ENCODE measurements at places on chromosomes 13 and 19.

DNA sequence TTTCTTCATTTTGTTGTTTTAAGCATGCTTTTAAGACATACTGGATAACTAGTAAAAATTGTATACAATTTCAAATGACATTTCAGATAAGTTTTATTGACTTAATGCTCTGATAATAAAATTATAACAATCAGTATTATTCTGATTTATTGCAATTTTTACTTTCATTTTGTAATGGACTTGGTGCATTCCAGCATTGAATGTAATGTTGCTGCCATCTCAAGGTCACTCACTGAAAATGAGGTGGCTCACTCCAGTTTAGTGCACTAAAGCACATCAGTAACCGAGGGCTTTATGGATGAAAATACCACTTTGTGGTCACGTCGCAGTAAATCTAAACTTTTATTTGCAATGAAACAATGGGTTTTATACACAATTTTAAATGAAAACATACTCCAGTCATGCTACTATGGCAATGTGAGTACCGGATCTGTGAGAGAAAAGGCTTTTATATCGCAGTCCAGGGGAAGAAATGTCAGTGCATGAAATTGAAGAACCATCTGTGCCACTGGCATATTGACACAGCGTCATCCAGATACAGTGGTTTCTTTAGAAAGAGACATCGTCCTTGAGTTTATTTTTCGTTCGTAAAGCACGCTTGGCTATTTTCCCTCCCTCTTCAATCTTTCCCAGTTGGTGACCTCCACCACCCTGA is 20.7 kb upstream of the ZNF507 start:
- no peak for DNase-seq

GRCh38 chr13:39531646-39532045 is 71.3 kb downstream of the LHFPL6 start:
- no peak for DNase-seq

GRCh38 chr19:30407068-30407709 is 35.0 kb downstream of the ZNF536 start:
- DNase-seq, result no peak

DNA sequence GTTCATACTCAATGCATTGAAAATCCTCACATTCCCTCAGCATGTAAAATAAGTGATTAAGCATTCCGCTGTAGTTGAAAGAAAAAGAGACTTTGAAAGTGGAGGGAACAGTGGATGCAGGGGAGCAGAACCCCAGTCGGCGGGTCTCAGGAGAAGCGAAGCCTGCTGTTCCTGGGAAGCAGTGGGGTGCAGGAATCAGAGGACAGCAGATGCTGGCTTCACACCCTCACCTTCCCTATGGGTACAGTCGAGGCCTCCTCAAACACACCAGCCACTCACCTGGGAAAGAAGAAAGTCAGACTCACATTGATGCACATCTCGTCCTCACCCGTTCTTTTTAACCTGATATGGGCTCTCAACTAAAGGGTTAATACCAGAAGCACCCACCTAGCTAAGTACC is 38.2 kb downstream of the COL4A2 start:
- DNase-seq, result no peak

GRCh38 chr13:73290844-73291243 is 232.0 kb downstream of the KLF5 start:
- no peak for DNase-seq

DNA sequence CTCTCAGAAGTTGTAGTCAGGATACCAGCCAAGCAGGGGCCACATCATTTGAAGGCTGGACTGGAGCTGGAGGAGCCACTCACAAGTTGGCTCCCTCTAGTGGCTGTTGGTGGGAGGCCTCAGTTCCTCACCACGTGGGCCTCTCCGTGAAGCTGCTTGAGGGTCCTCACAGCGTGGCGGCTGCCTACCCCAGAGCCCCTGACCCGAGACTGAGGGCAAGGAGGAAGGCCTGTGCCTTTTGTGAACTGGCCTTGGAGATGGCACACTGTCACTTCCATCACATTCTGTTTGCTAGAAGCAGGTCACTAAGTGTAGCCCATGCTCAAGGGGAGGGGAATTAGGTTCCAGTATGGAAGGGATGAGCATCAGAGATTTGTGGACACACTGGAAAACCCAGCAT is 14.6 kb downstream of the GNA11 start:
- DNase-seq, result no peak
